ENCODE measurements at places on chromosomes 3 and 15.

DNA sequence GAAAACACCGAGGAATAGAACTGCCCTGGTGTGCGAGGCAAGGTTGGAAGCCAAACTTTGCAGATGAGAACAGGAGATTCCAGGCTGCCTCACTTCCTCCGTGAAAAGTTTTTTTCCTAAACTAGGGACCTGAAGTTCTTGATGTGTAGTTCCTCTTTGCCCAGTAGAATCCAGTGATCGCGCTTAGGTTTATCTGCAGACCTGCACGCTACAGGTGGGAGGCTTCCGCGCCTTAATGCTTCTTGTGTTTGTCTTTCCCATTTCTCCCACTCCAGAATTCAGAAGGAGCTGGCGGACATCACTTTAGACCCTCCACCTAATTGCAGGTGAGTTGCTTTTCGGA lies 5.4 kb downstream of the UBE2E1 start:
- peak; percentile 26 for DNase-seq

GRCh38 chr15:34347951-34348638 lies 5.0 kb downstream of the NUTM1 start:
- DNase-seq, result no peak

DNA sequence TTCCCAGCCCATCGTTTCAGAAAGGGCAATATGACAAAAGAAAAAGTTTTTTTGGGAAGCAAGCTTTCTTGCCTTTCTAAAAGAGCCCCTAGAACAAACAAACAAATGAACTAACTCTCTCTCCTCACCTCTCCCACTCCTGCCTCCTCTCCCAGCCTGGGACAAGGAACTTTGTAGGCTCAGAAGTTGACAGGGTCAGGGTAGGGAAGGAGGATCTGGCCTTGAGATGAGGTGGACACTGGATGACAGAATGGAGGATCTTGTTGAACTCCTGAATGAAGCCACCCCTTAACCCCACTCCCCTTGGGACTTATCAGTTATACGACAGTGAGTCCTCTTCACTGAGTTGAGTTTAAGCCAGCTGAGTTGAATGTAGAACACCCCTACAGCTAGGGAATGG lies 1.6 kb upstream of the ITGA11 start:
- no peak for DNase-seq

GRCh38 chr3:48426944-48427629 lies 2.8 kb downstream of the PLXNB1 start:
- DNase-seq, result no peak

GRCh38 chr15:83322061-83322460 lies 37.6 kb upstream of the BNC1 start:
- DNase-seq, result peak; percentile 80

DNA sequence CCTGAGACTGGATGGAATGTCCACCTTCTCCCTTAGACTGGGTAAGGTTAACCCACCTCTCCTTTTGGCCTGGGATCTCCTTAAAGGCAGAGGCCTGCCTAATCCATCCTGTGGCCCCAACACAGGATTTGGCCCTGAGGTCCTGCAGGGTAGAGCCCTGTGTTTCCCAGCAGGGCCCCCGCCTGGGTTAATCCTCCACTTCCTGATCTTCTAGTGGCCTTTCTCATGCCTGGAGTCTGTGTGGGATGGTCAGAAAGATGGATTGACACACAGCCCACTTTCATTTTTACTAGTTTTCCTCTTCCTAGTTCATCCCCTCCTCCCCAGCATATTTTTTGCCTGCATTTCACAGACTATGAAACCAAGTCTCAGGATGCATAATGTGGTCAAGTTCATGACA lies 48.9 kb upstream of the SLC6A6 start:
- no peak for DNase-seq

DNA sequence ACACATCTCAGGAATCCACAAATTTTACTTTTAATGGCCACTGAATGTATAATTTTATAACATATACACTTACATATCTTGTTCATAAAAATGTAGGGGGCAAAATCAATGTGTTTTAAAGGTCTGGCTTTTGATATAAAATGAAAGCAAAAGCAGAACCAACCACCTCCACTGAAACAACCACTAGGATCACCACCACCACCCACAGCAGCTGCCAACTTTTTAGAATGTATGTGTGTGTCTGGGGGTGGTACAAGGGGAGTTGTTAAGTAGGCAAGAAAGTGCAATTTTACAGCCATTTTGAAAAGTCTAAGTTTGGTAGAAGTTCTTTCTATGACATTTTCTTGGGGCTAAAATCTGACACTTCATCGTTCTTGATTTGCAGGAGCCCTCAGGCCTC lies 44.0 kb downstream of the OTOL1 start:
- DNase-seq, result no peak

DNA sequence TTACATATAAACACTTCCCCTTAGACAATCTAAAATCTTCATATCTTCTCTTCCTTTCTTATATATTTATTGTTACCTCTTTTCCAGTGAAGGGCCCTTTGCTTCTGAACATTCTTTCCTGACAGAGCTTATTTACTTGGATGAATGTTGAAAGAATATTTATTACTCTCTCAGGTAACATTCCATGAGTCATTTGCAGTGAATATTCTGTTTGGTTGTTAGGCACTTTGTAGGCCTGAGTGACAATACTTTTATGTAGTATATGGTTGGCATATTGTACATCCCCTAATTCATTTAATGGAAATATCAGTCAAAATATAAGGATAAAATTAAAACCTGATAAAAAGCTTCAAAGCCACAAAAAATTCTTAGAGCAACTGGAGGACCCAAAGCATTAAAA lies 260.9 kb upstream of the KCNMB2 start:
- peak; percentile 10 for DNase-seq

GRCh38 chr15:90994059-90994416 lies 297 bp downstream of the PRC1 start:
- DNase-seq, result peak; percentile 9

DNA sequence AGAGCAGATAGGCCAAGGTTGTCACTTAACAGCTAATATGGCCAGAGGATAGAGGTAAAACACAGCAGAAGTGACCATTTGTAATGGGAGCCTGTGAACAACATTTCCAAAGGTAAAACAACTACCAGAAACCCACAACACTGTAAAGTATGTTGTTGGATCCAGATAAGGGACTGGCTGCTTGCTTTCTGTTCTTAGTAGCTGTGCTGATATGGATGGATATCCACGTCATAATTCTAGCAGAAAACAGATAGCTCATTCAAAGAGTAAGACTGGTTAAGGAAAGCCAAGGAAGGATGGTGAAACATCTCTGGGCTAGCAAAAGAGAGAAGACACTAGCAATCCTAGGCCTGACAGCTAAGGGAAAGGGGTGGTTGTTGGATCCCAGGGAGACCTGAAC lies 36.9 kb upstream of the SPRED1 start:
- no peak for DNase-seq

DNA sequence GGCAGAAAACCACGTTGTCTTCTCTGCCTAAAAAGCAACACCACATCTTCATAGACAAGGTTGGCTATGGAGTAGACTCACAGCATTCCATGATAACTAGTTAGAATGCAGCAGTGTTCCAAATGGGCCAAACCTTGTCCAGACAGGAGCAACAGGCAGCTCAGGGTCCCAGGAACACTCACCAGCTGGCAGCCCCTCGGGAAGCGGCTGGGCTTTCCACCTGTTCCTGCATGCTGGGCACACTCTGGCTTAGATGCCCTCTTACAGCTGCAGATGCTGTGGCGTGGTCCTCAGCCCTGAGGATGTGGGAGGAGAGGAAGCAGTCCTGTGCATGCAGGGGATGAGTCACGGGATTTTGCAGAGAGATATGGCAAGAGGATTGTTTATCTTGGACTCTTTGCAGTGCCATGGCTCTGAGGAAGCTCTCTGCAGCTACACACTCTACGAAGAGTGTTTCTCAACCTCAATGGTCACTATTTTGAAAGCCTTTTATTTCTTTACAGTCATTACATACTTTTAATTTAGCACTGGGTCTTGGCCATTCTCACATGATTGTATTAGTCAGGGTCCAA lies 11.3 kb downstream of the NRROS start:
- DNase-seq, result peak; percentile 92

GRCh38 chr15:67720556-67721175 lies 104.6 kb upstream of the SKOR1 start:
- no peak for DNase-seq

DNA sequence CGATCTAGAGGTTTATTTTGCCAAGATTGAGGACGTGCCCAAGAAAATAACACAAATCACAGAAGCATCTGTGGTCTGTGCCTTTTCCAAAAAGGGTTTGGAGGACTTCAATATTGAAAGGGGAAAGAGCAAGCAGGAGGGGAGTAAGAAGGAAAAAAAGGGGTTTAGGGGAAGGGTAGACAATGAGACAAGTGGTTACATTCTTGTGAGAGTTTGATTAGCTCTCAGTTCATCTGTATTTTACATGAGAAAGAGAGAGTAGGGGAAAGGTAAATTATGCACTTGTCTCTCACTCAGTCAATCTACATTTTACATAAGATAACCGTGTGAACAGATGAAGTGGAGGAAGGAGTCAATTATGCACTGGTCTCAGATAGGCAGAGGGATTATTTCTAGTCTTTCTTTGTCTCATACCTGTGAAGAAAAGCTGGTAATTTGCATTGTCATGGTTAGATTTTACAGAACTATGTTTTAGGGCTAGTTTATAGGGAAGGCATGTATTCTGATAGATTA lies 931.3 kb downstream of the CADM2 start:
- DNase-seq, result no peak

DNA sequence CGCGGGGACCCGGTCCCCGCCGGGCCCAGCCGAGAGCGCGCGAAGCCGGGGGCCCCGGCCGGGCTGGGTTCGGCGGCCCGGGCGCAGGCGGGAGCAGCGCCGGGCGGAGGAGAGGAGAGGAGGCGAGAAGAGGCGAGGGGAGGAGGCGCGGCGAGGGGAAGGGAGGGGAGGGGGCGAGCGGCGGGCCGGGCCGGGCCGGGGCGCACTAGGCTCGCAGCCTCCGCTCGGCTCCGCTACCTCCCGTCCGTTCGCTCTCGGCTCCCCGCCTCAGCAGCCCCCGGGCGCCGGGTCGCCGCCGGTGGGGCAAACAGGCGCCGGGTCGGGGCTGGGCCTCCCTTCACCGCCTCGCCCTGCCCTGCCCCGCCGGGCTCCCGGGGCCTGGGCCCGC lies 351 bp downstream of the INSYN1 start:
- no peak for DNase-seq

DNA sequence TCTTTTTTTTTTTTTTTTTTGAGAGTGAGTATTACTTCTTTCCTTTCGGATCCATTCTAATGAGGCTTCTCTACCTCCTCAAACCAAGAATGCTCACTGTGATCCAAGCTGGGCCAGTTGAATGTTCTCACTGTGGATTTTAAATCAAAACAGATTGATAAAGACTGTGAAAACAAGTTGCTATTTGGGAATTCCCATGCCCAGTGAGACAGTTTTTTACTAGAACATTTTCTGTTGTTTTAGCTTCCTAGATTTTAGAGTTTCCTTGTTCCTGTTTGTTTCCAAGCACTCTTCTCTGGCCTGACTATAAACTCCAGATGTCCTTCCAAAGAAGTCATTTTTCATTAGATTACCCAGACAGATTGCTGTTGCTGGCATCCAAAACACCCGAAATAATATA lies 60.1 kb upstream of the GALNT15 start:
- DNase-seq, result no peak
